CD4-positive, alpha-beta T cell treated with Interleukin-15 for 4 hours (primary cell): ENCODE measurements at places on chromosomes 7 and 10.

DNA sequence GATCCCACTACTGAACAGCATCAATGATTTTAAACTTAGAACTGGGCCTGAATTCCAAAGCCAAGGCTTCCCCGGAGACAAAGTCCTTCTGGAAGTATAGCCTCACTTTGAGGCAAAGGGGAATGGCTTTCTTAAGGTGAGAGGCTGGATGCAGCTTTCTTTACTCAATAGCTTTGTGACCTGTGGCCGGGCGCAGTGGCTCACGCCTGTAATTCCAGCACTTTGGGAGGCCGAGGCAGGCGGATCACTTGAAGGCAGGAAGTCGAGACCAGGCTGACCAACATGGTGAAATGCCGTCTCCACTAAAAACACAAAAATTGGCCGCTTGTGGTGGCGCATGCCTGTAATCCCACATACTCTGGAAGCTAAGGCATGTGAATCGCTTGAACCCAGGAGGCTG, 3.2 kb upstream of the FGFR2 start:
- DNase-seq = no peak

DNA sequence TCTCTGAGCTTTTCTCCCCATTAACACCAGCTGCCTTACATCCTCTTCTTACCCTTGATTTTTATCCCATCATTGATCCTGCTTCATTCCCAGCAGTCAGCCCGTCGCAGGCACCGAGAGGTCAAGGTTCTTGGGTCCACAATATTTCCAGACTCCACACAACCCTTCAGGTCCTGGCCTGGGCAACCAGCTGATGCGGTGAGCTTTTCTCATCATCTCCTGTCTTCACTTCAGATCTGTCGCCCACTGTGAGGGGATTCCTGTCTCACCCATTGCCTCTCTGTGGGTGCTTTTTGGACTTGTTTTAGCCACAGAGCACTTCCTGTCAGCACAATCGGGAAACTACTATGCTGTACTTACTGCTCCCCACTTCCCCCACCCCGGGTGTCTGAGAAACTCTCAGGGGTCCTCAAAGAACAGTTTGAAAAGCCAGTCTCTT, 8.4 kb upstream of the PVRIG start:
- DNase-seq = peak; percentile 37

GRCh38 chr7:135207406-135208101, 3.8 kb downstream of the WDR91 start:
- DNase-seq = no peak

GRCh38 chr10:118534136-118534535, 61.3 kb downstream of the PRLHR start:
- no peak for DNase-seq

DNA sequence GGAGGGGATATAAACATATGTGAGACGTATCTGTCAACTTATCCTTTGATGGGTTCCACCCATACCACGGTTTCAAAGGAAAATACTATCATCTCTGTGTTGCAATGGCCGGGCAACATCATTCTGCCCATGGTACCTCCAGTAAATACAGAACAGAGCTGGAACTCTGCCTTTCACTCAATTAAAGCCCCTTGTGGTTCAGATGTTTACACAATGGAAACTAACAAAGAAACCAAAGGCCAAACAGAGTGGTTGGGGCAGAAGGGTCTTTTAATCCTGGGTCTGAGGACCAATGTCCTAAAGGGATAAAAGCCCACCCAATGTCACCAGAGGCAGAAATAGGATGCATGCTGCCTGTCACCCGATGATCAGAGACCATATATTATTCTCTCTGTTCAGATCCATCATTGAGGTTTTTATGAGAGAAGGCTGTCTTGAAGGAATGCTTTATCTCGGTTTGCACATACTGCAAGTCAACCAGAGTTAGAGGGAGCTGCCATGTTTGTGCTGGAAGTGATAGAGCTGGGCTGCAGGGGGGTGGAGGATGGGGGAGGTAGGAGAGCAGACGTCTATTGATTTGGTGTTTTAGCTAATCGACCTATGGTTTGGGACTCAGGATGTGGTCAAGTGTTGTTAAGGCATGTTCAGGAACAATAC, 105.4 kb upstream of the FRMD4A start:
- no peak for DNase-seq

DNA sequence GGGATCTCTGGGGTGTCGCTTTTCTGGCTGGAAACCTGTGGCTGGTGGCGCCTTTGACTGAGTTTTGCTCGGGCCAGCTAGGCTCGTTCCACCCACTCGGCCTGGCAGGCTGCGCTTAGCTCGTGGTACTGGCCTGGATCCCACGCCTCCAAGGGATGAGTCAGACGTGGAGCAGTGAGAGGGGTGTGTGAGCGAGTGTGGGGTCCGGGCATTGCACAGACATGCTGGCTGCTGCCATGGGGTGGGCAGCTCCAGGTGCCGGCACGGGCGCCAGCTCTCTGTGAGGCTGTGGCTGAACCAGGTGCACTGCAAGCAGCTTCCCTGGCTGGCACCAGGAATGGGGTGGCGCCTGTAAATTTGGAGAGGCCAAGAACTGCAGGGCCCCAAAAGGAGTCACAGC, 63.1 kb upstream of the CACNA2D1 start:
- DNase-seq = no peak

- no peak for DNase-seq
Measured at GRCh38 chr10:44380829-44381600, 3.9 kb downstream of the CXCL12 start.

GRCh38 chr7:43791-44540, 148.4 kb upstream of the FAM20C start:
- DNase-seq = no peak

DNA sequence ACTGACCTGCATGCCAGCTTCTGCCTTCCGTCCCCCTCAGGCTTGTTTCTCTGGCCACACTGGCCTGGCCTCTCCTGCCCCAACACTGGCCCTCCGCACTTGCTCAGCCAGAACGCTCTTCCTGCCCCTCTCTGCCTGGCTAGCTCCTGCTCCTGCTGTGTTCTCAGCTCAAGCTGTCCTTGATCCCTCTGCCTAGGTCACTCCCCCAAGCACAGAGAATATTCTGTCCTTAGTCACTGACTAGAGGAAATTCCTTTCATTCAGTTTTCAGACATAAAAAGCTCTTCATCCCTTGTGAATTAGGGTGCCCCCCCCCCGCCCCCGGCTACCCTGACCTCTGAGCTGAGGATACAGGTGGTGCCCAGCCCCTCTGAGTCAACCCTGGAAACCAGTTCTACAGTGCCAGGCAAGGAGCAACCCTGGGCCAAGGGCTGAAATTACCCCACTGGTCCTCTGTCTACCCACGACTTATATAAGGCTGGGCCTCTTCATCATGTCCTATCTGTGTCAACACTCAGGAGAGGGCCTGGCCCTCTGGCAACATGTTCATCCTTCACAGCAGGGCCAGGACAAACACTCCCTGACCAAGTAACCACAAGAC, 6.6 kb upstream of the SGPL1 start:
- DNase-seq = no peak

DNA sequence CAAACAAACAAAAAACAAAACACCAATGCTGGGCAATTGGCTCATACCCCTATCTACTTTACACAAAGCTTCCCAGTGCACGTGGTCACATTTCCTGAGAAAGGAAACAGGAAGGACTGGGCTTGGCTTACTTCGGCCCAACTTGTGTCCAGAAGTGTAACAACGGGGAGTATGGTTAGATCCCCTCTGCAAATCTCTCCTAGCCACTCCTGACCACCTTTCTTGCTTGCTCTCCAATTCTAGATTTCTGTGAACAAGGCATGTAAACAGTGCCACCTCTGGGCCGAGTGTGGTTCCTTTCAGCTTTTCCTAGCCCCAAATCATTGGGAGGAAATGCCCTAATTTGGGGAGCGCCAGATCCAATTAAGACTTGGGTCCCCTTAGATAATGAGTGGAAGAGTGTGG, 21.0 kb upstream of the FRAT2 start:
- no peak for DNase-seq

GRCh38 chr10:82245906-82246560, 371.0 kb downstream of the NRG3 start:
- no peak for DNase-seq

- DNase-seq = no peak
Measured at GRCh38 chr7:37683246-37684120, at the start of gene GPR141. Gene GPR141, plus strand, starts transcription at chr7:37683766. Its CDS starts 56,628 bp downstream, at chr7:37740394.

- no peak for DNase-seq
Measured at GRCh38 chr7:132518102-132518838, 58.0 kb downstream of the PLXNA4 start.

DNA sequence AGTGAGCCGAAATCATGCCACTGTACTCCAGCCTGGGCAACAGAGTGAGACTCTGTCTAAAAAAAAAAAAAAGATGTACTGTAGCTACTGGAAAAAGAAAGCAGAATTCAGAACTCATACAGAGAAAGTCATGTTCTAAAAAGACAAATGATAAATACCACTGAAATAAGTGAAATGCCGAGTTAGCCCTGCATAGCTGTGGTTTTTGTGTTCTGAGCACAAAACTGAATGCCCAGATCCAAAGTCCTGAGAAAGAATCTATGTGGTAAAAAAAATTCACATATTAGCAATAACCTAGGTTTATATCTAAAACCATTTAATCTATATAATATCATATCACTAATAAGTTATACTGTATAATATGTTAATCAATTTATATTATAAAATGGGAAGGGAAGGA, 29.3 kb upstream of the HECW1 start:
- no peak for DNase-seq

DNA sequence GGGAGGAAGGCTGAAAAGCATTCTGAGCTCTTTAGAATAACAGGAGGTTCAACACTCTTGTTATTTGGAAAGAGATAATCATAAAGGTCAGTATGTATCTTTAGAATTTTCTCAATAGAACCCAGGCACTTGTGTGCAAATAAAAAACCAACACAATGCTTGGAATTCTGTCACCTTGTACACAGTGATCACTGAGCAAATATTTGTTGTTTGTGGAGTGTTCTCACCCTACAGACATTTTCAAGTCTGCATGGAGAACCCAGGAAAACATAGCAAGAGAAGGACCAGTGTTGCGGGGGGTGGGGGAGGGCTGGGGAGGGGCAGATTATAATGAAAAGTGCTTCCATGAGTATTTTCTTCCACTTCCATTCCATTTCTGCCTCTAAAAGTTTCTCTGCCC, 87.4 kb downstream of the FAM107B start:
- no peak for DNase-seq

DNA sequence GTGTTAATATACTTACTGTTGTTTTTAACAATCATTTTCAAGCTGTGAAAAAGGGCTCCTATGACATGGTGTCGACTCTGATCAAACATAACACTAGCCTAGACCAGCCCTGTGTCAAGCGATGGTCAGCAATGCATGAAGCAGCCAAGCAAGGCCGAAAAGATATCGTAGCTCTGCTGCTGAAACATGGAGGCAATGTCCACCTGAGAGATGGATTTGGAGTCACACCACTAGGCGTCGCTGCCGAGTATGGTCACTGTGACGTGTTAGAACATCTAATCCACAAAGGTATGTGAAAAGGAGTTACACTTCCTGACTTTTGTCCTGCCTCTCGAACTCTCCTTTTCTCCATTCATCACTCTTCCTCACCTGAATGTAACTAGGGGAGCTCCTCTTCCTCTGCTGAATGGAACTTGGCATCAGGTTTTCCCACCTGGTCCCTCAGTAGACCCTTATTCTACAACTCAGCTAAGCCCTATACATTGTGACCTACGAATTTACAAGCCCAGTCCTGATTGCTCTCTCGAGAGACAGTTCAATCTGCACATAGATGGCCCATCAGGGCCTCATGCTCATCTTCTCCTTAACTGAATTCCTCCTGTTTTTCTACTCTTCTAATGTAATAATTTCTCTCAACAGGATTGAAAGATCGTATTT, 23.0 kb downstream of the ASB15 start:
- DNase-seq = peak; percentile 57

DNA sequence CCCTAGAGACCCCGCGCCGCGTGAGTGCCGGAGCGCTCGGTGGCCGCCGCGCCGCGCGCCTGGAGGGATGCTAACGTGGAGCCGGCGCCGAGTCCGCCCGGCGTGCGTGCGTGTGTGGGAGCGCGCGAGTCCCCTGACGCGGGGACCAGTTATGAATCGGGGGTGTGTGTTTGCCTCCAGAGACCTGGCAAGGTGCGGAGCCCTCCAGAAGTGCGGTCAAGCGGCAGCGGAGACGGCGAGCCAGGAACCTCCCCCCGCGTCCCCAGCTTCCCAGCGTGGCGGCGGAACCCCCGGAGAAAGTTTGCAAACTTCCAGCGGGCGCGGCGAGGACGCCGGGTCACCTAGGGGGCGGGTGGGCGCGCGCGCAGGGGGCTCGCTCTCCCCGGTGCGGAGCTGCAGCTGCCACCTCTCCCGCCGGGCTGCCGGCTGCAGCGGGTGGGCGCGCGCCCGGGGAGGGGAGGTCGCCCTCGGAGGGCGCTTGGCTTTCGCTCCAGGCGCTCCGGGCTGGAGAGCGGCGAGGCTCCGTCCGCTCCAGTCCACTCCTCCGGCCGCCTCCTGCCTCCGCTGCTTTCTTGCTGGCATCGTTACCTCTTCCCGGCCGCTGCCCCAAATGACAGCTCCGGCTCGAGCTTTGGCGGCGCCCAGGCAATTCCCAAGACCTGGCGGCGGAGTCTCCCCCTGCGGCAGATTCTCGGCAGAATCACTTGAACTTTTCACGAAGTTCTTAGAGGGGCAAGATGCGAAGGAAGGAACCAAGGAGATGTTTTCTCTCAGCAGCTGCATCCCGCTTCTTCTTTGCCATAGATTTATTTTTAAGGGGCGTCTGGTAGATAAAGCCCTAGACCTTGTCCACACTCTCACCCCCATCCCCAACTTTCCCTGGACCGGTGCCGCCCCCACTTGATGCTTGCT, 2.3 kb upstream of the CREB5 start:
- DNase-seq = no peak

DNA sequence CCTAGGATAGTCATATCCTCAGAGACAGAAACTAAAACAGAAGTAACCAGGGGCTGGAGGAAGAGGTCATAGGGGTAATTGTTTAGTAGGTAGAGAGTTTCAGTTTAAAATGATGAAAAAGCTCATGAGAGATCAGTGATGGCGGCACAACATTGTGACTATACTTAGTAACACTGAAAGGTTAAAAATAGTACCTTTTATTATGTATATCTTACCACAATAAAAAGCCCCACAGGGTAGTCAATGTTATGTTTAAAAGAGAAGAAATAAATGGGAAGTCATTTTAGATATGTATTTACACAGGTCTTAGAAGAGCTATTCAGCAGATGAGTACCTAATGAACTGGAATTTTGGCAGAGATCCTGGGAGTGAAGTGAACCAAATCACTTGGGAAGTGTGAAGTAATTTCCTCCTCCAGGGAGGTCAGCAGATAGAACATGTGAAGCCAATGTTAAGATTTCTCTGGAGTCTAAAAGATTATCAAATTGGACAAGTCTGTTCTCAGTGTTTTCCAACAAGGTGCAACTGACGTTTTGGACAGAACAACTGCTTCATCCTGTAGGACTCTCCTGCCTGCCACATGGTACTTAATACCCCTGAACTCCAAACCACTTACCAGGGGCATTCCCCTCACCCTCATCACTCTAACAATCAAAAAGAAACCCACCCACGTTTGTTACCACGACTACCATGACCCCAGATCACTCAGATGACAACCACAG, 6.4 kb downstream of the CDCA7L start:
- no peak for DNase-seq

GRCh38 chr10:92278996-92279696, 11.7 kb downstream of the CPEB3 start:
- no peak for DNase-seq

GRCh38 chr10:110007701-110008517, at the start of gene ADD3:
Gene ADD3, plus strand, starts transcription at chr10:110007984. Its CDS starts 92,670 bp downstream, at chr10:110100654.
- DNase-seq = peak; percentile 89
